ENCODE measurements at places on chromosomes 3 and 15.

DNA sequence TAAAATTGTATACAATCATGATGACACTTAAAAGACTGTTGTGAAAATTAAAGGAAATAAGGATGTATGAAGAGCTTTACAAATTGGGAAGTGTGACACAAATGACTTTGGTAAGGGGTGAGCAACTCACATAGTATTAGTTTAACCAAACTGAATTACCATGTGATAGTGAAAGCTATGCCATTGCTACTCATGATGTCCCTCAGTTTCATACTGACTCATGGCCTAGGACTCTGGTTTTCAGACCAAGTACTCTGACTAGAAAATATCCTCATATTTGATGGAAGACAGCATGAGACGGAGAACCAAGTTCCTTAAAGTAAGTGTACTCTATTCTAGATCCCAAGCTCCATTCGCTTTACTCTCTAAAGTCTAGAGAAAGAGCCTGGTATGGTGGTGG is 203.2 kb upstream of the ICE2 start:
- DNase-seq = no peak

DNA sequence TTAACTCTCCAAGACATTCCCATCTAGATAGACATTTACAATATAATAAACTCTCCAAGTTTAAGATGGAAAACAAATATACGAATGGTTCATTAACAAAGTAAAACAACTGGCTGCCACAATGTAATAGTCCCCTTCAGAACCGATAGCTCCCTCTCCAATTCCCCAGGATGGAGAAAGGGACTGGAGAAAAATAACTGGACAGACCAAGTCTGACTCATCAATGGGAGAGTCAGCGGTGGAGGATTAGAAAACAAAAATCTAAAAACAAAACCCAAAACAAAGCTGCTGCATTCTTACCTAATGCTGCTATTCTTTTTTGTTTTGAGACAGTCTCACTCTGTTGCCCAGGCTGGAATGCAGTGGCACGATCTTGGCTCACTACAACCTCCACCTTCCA is 468.1 kb downstream of the SHQ1 start:
- DNase-seq = no peak

GRCh38 chr3:119402791-119403190 is 60.6 kb downstream of the TMEM39A start:
- no peak for DNase-seq

DNA sequence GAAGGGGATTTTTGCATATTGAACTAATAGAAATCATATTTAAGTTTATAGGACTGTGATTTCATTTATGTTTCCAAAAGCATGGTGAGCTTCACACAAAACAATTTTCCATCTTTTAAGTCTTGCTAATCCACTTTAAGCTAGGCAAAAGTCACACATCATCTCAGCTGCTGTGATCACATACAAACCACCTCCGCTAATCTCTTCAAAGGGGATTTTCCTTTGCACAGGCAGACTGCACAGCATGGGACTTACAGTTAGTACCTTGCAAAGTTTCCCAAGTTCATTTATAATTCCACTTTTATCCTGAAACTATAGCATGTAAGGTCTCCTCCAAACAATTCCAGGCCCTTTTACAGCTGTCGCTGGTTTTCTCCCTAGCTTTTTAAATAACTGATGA is 225.1 kb upstream of the CNTN3 start:
- no peak for DNase-seq

GRCh38 chr3:151476344-151477018 is 15.6 kb upstream of the IGSF10 start:
- peak; percentile 70 for DNase-seq

DNA sequence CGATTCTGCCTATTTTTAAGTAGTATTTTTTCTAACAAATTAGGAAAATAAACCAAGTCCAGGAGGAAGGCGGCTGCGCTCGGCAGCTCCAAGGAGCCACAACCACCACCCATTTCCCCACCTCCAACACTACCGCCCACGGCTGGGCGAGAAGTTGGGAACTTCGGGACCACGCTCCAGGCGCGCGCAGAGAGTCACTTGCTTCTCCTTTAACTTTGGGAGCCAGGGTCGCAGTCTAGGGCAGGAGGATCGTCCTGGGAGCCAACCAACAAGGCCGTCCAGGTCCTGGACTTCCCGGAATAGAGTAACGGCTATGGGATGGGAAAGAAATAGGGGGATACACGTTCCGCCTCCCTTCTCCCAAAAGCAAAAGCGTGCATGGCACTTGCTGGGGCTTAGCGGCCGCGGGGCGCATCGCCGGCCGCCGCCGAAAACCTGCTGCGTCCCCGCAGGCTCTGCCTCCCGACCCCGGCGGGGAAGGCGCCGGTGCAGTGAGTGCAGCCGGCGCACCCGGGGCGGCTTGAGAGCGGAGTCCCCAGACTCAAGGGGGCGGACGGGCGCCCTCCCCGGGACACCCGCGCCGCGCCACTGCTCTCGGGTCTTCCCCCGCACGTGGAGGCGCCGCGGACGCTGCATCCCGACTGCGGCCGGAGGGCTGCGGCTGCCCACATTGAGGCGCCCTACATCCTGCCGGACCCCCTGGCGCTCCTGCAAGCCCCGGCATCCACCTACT is 699 bp downstream of the MEGF11 start:
- DNase-seq = peak; percentile 81

DNA sequence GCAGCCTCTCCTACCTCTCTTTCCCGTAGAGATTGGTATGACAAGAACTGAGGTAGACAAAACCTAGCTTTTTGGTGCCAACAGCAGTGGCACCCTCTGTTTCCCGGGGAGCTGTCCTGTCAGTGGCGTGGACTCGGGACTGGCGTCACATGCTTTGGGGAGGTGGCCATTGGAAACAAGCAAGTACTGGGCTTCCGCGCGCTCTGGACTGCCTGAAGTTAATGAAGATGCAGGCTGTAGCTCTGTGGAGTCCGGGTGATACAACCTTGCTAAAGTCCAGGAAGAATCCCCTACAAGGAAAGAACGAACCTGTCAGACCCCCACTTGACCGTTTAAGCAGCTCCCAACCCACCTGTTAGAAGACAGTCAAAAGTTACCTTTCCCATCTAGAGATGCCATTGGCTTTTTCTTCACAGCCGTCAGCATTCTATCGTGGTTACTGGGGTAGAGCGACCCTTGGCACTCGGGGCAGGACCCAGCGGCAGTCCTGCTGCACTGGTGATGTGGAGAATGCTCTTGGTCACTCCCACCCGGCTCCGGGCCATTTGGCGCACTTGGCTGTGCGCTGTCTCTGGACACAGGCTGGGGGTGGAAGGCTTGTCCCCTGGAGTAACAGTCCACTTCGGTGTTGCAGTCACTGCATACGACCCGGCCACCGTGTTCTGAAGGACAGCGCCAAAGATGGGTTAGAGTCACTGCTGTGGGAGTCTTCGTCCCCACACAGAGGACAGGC is 120.5 kb downstream of the LRIG1 start:
- DNase-seq = peak; percentile 39

DNA sequence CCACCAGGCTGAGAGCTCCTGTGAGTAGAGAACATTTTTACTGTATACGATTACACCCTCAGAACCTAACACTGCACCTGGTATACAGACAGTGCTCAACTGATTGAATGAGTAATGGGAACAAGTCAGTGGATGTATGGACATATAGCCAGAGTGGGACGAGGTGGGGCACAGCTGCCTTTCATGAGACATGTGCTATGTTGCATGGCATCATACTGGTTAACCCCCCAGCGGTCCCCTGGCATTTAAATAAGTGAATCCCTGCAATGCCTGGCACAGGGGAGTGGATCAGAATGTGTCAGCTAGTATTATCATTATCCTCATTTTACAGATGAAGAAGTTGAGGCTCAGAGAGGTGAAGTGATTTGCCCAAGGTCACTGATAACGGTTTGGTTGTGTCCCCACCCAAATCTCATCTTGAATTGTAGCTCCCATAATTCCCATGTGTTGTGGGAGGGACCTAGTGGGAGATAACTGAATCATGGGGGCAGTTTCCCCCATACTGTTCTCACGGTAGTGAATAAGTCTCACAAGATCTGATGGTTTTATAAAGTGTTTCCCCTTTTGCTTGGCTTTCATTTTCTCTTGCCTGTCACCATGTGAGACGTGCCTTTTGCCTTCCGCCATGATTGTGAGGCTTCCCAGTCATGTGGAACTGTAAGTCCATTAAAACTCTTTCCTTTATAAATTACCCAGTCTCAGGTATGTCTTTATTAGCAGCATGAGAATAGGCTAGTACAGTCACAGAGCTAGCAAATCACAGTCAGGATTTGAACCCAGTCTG is 56.0 kb upstream of the ATP2B2 start:
- DNase-seq = no peak
